NB4 (cell line): ENCODE measurements at places on chromosomes 4 and X.

GRCh38 chrX:100980608-100981497 is 11.3 kb downstream of the ARL13A start:
- DNase-seq, result no peak

- no peak for DNase-seq
Observed at GRCh38 chrX:87516717-87517121, 883 bp upstream of the KLHL4 start.

DNA sequence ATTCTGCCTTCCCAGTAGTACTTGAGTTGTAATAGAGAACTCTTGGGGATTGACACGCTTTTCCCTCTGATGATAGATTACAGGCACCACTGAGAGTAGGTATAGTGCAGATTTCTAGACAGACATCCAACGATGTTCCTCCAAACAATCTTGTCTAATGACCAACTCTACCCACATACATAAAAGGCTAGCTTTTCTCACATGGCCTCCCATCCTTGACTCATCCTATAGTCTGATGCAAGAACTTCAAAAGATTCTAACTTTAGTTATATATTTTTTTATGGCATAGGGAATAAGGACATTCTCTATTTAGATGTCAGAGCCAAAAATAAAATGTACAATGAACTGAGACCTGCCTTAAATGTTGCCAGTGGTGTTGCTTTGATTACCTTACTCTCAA is 60.9 kb downstream of the GLRA2 start:
- no peak for DNase-seq

- no peak for DNase-seq
Observed at GRCh38 chr4:104868958-104869357, 277.7 kb upstream of the TET2 start.

DNA sequence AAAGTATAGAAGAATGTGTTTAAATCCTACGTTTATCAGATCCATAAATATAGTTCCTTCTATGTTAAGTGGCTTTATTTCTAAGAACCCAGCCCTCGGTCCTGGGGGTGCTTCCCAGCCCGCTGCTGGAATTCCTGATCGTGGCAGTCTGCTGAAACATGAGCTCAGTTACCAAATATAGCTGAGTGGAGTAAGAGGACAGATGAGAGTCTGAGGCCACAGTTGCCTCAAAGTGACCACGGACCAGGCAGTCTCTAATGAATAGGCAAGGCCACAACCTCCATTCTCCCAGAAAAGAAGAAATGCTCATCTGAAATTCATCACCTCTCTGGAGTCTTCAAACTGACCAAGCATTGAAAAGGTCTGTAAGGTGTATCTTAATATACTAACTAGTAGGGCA is at the start of gene PALLD:
PALLD (plus strand) TSS at position 219 of the 400 bp plus-strand sequence.
- DNase-seq, result peak; percentile 14

DNA sequence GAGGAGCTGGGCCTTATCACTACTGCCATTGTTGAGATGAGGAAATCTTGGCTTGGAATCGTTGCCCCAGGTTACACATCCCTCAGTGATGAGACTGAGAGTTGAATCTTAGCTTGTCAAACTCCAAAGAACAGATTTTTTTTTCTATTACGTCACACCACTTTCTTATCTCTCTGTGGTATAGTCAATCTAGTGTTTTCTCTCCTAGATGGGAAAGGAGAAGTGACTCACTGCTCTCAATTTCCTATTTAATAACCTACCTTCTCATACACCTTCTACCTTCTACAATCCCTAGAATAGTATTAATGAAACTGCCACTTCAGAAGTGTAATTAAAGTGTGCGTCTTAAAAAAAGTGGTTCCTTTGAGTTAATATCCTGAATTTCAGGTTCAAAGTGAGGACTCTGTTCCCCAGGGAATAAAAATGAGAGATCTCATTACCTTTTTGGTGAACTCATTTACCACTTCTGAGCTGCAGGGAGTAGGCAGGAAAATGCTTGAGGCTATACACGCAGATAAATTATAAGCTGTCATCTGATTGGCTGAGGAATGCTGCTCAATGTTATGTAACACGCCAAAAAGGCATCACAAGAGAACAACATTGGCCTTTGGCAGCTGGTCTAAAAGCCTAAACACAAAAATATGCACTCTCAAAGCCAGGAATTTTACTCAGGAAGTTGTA is 59.3 kb downstream of the MAD2L1 start:
- no peak for DNase-seq

DNA sequence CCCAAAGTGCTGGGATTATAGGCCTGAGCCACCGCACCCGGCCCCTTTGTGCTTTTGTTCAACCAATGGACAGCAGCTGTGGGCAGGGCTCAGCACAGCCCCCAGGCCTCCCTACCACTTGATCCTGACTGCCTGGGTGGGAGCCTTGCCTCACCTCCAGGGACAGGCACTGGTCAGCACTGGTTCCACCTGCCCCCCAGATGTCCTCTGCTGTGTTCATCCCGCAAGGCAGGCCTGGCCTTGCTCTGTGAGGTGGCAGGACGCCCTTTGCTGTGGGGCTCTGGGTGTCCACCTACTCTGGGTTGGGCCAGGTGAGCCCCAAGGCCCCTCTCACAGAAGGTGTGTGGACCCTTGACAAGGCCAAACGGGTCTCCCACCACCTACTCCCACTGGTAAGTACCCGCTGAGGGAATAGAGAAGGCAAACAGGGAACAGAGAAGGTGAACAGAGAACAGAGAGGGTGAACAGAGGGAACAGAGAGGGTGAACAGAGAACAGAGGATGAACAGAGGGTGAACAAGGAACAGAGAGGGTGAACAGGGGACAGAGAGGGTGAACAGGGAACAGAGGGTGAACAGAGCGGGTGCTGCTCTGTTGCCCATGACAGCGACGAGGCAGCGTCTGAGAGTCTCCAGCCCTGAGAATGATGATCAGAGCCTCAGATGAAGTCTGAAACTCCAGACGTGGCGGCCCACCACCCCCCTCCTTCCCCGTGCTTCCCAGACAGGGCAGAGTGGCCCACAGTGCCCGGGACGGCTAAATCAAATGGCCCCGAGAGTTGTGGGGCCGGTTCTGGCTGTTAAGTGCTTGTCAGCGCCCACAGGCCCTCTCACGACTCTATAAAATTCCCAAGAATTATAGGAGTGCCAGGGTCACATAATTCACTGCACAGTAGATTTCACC is 55.0 kb upstream of the NKX1-1 start:
- no peak for DNase-seq

GRCh38 chrX:48864210-48864609 is 28.8 kb upstream of the PCSK1N start:
- DNase-seq, result no peak

GRCh38 chr4:95095348-95095974 is 337.7 kb downstream of the BMPR1B start:
- DNase-seq, result peak; percentile 6

GRCh38 chrX:45765281-45765680 is 564.6 kb upstream of the DIPK2B start:
- DNase-seq, result no peak

- DNase-seq, result no peak
Observed at GRCh38 chr4:27189683-27190082, 329.0 kb downstream of the STIM2 start.

DNA sequence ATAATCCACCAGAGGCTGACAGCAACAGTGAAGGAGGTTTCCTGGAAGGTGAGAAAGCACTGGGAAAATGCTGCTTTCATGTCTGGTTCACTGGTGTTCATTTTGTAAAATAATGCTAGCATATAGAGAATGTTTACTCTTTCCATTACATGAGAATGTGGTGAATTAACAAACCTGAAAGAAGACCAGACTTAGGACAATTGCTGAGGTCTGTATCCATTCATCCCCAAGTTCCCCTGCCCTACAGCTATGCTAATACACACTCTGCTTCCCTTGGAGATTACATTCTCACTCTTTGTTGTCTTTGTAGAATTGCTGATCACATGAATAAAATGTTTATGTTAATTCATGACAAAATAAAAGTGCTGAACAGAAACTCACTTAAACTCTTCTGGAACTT is 99.5 kb downstream of the ARHGAP6 start:
- DNase-seq, result no peak

DNA sequence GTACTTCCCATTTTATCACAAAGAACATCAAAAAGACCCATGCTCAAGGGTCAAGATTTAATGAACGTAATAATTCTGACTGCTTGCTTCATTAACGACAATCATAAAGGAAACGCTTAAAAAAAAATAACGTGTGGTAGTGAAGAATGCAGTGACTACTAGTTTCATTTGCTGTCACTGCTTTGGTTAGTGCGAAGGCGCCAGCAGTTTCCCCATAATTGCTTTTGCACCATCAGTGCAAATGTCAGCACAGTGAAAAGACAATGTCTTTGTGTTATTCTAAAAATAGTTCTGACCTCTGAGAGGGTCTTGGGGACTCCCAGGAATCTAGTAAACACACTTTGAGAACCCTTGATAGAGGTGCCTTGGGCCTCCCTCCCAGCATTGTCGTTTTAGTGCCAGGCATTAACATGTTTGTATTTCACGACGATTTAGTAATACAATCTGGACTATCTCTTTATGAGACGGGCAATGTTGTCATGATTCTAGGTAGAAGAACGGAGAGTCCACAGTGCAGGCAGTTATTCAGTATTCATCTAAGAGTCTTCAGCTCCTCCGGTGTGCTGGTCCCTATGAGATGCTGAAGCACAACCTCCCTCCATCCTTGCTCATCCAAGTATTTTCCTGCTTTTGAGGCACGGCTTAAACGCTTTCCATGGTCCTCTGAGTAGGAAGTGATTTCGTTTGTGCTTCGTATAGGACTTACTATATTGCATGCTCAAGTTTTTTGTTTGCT is 71.0 kb downstream of the AFF1 start:
- DNase-seq, result peak; percentile 50

- DNase-seq, result no peak
Observed at GRCh38 chr4:153531976-153532626, 65.9 kb downstream of the TMEM131L start.

- DNase-seq, result no peak
Observed at GRCh38 chrX:80513625-80514024, 93.4 kb downstream of the TENT5D start.

- no peak for DNase-seq
Observed at GRCh38 chr4:169153481-169154087, 117.2 kb downstream of the SH3RF1 start.

GRCh38 chr4:52421811-52422213 is 237.3 kb downstream of the USP46 start:
- DNase-seq, result no peak

- DNase-seq, result no peak
Observed at GRCh38 chr4:947491-947971, 15.3 kb downstream of the TMEM175 start.

GRCh38 chr4:188867796-188868195 is 728.6 kb downstream of the TRIML1 start:
- DNase-seq, result no peak
